Kidney (tissue), 22 donors: ENCODE measurements at places on chromosomes 12 and 14. TPM values are rescaled to one million over a fixed set of nuclear protein-coding genes. Genes with fewer than 3 reads are reported as not detected.

- DNase-seq, result no peak
These were observed 83.6 kb upstream of the VASH1 start for GRCh38 chr14:76677534-76678145.

MANSC4 gene
- polyA plus RNA-seq, result not detected

DNA sequence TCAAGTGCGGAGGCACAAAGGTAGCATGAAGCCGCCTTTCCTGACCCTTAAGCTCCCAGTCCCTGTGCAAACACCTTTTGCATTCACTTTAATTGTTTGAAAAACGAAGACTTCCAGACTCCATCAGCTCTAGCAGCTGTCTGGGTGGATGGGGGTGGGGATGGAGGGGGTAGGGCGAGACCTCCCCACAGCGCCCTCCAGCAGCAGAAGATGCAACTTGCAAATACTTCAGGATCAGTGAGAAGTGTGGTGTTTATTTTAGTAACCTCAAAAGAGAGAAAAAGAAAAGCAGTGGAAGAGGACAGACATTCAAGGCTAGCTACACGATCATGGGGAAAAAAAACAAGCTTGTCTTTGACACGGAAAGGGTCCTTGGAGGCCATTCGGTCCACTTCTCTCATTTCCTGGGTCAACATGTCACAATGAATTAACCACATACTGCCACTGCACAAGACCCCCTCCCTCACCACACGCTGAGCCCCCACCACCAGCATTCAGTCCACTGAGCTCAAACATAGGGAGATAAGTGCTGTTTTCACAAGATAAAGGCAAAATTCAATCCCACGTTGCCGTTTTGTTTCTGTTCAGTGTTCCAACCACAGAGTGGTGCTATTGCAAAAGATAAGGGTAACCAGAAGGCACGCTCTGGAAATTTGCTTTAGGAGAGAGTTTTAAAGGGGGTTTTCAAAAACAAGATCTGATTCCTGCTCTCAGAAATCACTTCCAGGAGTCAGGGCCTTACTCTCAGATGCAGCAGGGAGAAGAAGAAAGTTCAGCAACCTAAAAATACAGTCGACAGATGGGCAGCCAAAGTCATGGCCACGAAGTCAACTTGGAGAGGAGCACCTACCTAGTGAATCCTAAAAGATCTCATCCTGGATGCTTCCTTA lies 3.3 kb upstream of the NTF3 start:
- no peak for DNase-seq

GRCh38 chr12:67442896-67443295 lies 173.7 kb downstream of the CAND1 start:
- peak; percentile 15 for DNase-seq

DNA sequence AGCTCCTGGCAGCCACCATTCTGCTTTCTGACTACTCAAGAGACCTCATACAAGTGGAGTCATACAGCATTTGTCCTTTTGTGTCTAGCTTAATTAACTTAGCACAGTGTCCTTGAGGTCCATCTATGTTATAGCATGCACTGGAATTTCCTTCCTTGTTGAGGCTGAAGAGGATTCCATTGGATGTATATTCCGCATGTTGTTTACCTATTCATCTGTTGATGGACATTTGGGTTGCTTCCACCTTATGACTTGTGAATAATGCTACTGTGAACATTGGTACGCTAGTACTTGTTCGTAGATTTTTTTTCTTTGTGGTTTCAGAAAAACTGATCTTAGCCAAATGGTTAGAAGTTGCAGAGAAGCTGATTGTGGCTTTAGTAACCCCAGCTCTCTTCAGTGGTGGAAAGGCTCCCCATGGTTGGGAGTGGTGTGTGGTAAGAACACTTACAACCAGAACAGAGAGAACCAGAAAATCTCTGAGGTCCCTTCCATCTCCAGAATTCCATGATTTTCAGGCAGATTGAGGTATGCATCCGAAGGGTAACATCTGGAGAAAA lies 118.4 kb downstream of the SAMD4A start:
- no peak for DNase-seq

VRK1 gene
- polyA plus RNA-seq, result 6.6 TPM
